ENCODE measurements at places on chromosomes 2 and 18. TPM values are rescaled to one million over a fixed set of nuclear protein-coding genes. Genes with fewer than 3 reads are reported as not detected.
A peak's percentile ranks its signal among the peaks of the same experiment; 100 is the strongest.

- no peak overlapping the region for H3K27ac ChIP-seq
- no peak for DNase-seq
- no peaks in the 10 kb centered on the region for H3K4me1 ChIP-seq
- H3K27me3 ChIP-seq: peaks cover 1% of the 10 kb centered on the region
Observed at GRCh38 chr2:207801259-207801658, 31.6 kb upstream of the FZD5 start.

Gene KATNAL2
- total RNA-seq: 0.46 TPM

Gene CD8A
- total RNA-seq: 3.0 TPM

Gene BUB1
- 90.8 TPM for total RNA-seq

GRCh38 chr18:25416374-25416773 lies 64.4 kb upstream of the ZNF521 start:
- H3K36me3 ChIP-seq: no peaks in the 10 kb centered on the region
- H3K27ac ChIP-seq: no peak overlapping the region
- H3K4me1 ChIP-seq: no peaks in the 10 kb centered on the region
- H3K4me3 ChIP-seq: no peak overlapping the region
- DNase-seq: no peak
- no peaks in the 10 kb centered on the region for H3K27me3 ChIP-seq

Gene MYCN
- total RNA-seq: 0.17 TPM

GRCh38 chr2:77397763-77398162 lies 124.4 kb downstream of the LRRTM4 start:
- H3K4me3 ChIP-seq: no peak overlapping the region
- H3K4me1 ChIP-seq: no peaks in the 10 kb centered on the region
- DNase-seq: no peak
- no peaks in the 10 kb centered on the region for H3K27me3 ChIP-seq

DNA sequence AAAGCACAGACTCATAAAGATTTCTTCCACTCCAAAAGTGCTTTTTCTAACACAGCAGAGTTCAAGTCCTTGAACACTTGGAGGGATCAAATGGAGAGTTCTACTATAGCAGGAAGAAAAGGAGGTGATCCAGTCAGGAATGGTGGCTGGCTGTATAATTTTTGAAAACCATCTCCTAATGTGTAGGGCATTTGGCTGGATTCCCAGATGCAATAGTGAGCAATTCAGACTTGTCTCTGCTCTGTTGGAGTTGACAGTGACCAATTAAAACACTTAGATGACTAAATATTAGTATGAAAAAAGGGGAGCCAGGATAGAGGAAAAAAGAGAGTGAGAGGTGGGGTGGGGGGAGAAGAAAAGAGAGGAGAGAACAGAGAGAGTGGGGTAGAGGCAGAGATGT lies 5.3 kb upstream of the G6PC2 start:
- no peak for DNase-seq
- H3K36me3 ChIP-seq: no peaks in the 10 kb centered on the region
- H3K27ac ChIP-seq: no peak overlapping the region
- no peak overlapping the region for H3K4me3 ChIP-seq

DNA sequence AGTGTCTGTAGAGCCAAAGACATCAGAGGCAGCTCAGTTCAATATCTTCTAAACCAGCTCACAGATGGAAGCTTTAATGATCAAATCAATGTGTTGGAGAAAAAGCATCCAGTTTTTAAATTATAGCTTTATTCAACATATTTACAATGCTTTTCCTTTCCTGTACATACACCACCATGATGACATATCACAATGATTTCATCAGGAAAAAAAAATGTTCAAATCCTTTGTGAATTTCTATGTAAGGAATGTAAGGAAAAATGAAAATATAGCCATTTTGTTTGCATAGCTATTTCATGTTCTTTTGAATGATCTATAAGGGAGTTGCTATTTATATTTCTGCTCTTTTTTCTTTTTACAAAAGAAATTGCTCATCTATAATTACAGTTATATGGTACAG lies 134.7 kb upstream of the CDH20 start:
- H3K4me3 ChIP-seq: no peak overlapping the region
- no peak overlapping the region for H3K27ac ChIP-seq
- H3K36me3 ChIP-seq: no peaks in the 10 kb centered on the region
- H3K4me1 ChIP-seq: no peaks in the 10 kb centered on the region

DNA sequence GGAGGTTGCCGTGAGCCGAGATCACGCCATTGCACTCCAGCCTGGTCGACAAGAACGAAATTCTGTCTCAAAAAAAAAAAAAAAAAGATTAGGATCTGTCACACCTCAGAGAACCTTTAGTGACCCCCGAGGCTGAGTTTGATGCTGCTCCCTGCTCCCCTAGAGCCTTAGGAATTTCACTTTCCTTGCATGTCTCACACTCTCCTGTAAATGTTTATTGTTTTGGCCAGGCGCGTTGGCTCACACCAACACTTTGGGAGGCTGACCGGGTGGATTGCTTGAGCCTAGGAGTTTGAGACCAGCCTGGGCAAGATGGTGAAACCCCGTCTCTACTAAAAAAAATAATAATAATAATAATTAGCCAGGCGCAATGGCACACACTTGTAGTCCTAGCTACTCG lies 31.5 kb downstream of the SRSF7 start:
- no peak overlapping the region for H3K4me3 ChIP-seq
- peaks cover 48% of the 10 kb centered on the region for H3K36me3 ChIP-seq

DNA sequence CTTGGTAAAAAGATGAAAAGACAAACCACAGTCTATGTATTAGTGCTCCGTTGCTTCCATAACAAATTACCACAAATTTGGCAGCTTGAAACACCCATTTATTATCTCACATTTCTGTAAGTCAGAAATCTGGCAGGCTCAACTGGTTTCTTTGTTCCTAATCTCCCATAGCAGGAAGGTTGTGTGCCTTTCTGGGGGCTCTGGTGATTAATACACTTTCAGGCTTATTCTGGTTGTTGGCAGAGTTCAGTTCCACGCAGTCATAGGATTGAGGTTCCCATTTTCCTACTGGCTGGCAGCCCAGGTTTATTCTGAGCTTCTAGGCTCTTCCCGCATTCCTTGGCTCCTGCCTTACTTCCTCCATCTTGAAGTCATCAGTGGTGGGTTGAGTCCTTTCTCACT lies 189.3 kb downstream of the ANAPC1 start:
- H3K27me3 ChIP-seq: peaks cover 15% of the 10 kb centered on the region
- H3K27ac ChIP-seq: no peak overlapping the region
- no peak overlapping the region for H3K4me3 ChIP-seq

DNA sequence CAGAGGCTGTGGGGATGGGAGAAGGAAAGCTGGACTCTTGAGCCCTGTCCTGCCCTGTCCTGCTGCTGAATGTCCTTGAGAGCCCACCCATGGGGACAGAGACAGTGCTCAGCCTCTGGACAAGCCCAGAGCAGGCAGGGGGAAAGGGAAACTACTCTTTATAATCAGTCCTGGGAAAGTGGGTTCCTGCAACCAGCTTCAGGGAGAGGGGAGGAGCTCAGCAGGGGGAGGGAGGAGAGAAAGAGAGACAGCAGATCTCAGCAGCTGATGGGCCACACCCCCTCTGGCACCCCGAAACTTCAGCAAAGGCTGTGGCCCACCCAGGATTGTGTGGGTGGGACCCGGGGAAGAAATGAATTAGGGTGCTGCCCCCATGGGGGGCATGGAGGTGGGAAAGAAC lies 11.6 kb downstream of the ECEL1 start:
- no peaks in the 10 kb centered on the region for H3K4me1 ChIP-seq
- no peak for DNase-seq
- peaks cover 23% of the 10 kb centered on the region for H3K27me3 ChIP-seq
- no peak overlapping the region for H3K27ac ChIP-seq
- H3K36me3 ChIP-seq: no peaks in the 10 kb centered on the region

Gene LNPK
- total RNA-seq: 36.6 TPM

Gene FAM228A
- 0.17 TPM for total RNA-seq

Gene SPP2
- not detected for total RNA-seq

- no peak overlapping the region for H3K27ac ChIP-seq
- H3K4me1 ChIP-seq: no peaks in the 10 kb centered on the region
- no peak overlapping the region for H3K4me3 ChIP-seq
- H3K27me3 ChIP-seq: peaks cover 6% of the 10 kb centered on the region
Observed at GRCh38 chr2:126515471-126515870, 140.5 kb upstream of the GYPC start.

DNA sequence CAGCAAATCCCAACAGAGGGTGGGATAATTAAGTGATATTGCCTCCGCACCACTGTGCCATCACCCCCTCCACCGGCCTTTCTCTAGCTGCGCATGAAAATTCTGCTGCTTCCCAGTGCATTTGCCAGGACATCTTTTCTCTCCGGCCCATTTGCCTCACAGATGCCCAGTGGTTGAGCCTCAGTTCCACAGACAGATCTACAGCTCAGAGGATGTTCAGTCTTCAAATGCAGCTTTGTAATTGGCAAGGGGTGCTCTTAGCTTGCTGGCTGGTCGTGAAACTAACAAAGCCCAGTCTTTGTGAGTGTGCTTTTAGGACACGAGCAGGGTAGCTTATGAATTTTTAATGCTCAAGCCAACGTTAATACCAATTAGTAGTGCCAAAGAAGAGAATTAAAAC lies 253.3 kb upstream of the REV1 start:
- DNase-seq: no peak
- no peak overlapping the region for H3K4me3 ChIP-seq
- H3K4me1 ChIP-seq: no peaks in the 10 kb centered on the region

Gene ZSWIM2
- total RNA-seq: not detected

DNA sequence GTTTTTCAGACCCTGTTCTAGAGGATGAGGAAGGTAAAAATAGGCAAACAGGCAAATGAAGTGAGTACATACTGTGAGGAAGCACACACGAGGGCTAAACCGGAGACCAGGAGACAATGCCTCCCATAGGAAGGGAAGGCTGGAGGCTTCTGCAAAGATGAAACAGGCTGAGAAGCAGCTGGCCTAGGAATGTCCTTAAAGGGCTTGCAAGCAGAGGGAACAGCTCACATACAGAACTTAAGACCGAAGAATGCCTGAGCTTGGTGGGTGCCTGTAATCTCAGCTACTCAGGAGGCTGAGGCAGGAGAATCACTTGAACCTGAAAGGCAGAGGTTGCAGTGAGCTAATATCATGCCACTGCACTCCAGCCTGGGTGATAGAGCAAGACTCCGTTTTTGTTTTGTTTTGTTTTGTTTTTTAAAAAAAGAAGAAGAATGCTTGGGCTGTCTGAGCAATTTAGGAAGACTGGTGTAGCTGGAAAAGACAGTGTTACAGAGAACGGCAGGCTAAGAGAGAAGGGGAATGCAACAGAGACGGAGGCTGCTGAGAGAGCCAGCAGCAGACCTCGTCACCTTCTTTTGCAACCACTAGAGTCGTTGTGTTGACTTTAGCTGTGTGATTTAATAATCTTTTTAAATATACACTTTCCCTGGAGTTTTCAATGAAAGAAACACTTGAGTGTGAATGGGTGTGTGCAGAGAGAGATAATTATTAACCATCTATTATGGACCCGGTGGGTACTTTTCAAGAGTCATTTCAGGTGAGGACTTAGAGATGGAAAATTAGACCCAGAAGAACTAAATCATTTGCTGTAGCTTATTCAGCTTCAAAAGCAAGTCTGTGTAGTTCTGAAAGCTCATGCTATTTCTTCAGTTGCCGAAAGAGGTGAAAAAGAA lies 232.8 kb downstream of the GALR1 start:
- H3K27ac ChIP-seq: no peak overlapping the region
- H3K4me1 ChIP-seq: no peaks in the 10 kb centered on the region
- no peaks in the 10 kb centered on the region for H3K36me3 ChIP-seq

DNA sequence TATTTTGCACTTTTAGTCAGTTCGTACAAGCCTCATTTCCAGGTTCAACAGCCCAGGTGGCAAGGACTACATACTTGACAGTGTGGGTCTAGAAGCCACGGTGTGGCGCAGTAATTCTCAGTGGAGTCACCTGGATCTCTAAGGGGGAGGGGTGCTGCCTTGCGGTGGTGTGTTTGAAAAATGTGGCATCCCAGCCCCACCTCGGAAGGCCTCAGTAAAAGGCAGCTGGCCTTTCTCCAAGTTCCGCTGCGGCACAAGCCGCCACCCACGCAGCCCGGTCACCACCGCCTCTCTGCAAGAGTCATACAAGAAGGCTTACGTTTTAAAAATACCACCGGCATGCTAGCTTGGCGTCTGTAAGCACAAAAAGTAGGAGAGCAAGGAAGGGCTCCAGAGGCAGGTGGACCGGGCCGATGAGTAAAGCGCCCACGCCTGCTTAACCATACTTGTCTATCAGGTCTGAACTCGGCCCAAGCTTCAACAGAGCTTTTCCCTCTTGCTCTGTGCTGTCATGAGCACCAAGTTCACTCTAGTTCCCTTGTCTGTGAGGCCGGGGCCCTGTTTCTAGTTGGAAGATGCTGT lies 49.5 kb downstream of the SPRED2 start:
- H3K4me1 ChIP-seq: peaks cover 28% of the 10 kb centered on the region
- no peak overlapping the region for H3K4me3 ChIP-seq
- peak; percentile 96 for DNase-seq
- H3K27me3 ChIP-seq: peaks cover 4% of the 10 kb centered on the region
- H3K27ac ChIP-seq: no peak overlapping the region
- H3K36me3 ChIP-seq: no peaks in the 10 kb centered on the region

Data from activated CD4-positive, alpha-beta memory T cell treated with anti-CD3 and anti-CD28 coated beads for 36 hours (primary cell).